RWPE2 (cell line): ENCODE measurements at places on chromosomes 6 and 20.
A peak's percentile ranks its signal among the peaks of the same experiment; 100 is the strongest.

DNA sequence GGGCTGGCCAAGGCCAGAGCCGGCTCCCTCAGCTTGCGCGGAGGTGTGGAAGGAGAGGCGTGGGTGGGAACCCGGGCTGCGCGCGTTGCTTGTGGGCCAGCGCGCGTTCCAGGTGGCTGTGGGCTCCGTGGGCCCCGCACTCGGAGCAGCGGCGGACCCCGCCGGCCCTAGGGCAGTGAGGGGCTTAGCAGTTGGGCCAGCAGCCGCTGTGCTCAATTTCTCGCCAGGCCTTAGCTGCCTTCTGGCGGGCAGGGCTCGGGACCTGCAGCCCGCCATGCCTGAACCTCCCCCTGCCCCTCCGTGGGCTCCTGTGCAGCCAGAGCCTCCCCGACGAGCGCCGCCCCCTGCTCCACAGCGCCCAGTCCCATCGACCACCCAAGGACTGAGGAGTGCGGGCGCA, 108.4 kb downstream of the GMPR start:
- DNase-seq, result no peak

GRCh38 chr6:53768636-53769035, 26.2 kb upstream of the LRRC1 start:
- no peak for DNase-seq

DNA sequence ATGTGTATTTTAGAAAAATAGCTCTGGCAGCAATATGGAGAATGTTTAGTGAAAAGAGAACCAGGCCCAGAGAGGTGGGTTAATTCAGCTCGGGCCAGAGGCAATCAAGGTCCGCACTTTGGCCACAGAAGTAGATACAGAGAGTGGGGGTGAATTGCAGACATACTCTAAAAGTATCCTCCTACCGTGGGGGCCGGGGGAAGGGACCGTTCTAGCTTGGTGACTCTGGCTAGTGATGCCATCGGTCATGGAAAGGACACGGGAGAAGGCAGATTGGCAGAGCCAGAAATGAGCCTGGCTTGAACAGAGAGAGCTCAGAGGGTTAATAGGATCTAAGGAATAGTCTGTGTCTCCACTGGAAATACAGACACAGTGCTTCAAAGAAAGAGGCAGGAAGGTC, 173.1 kb downstream of the MTHFD1L start:
- no peak for DNase-seq

- no peak for DNase-seq
Observed at GRCh38 chr20:34124469-34125249, 12.6 kb upstream of the EIF2S2 start.

GRCh38 chr6:36029464-36029863, 1.9 kb downstream of the MAPK14 start:
- DNase-seq, result no peak

GRCh38 chr6:67563671-67564070, 1071.4 kb upstream of the ADGRB3 start:
- no peak for DNase-seq

DNA sequence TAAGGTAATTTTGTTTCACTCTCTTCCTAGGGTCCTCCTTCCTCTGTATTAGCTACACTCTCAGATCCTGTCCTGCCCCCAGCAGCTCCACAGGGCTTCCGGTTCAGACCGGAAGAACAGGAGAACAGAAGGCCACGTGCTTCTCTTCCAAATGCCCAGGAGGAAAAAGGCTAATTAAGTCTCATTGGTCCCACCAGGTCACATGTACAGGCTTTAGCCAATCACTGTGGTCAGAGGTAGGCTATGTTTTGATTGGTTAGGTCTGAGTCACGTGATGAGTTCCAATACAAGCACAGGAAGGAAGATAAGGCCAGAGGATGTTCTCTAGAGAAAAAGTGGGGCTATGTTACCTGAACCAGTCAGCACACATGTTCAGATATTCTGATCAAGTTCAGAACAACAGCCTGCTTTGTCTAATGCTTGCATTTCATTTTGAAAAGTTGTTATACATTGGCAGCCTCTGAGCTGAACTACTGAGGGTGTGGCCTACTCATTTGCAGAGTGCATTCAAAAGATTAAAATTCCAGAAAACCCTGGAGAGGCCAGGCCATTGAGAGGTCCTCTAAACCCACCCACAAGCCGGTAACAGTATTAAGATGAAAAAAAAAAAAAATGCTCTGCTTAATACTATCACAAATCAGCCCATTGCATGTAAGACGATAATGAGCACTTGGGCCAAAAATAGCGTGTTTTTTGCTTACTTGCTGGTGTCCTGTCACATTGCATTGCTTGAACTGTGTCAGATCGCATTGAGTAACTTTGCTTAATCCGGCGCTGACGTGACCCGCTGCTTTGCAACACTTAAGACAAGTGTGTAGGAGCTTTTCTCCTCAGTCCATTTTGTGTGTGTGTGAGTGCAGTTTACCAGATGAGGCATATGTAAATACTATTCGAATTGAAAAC, 170.3 kb downstream of the TSHZ2 start:
- DNase-seq, result no peak

DNA sequence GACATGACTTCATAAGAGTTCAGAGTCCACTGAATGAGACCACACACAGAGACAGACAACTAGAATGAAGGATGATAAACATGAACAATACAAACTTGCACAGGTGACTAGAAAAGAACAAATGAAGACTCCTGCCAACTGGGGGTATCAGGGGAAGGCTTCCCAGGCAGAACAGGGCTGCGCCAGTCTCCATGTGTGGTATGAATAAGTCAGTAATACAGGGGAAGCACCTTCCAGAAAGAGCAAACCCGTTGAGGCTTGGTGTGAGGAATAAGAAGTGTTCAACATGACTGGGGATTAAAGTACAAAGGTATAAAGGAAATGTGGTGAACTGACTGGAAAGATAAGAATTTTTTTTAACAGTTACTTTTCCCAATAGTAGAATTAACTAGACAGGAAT, 3.7 kb upstream of the SLC17A2 start:
- DNase-seq, result no peak

DNA sequence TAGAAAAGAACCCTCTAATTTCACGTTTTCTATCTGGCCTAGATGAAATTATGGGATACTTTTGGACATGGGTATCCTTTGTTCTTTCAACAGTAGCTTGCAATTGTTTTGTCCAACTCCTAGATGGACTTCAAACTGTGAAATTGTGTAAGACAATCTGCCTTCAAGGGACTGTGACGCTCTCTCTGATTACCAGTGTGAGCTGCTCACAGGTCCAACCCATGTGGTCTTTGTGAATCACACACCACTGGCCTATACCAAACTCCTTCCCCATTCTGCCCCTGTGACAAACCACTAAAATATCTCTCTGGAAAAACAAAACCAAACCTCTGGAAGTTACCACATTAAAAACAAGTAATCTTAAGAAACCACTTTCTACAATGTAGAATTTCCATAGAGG, 59.5 kb downstream of the NINL start:
- no peak for DNase-seq

- no peak for DNase-seq
Observed at GRCh38 chr6:70157086-70157485, 145.8 kb downstream of the COL9A1 start.

DNA sequence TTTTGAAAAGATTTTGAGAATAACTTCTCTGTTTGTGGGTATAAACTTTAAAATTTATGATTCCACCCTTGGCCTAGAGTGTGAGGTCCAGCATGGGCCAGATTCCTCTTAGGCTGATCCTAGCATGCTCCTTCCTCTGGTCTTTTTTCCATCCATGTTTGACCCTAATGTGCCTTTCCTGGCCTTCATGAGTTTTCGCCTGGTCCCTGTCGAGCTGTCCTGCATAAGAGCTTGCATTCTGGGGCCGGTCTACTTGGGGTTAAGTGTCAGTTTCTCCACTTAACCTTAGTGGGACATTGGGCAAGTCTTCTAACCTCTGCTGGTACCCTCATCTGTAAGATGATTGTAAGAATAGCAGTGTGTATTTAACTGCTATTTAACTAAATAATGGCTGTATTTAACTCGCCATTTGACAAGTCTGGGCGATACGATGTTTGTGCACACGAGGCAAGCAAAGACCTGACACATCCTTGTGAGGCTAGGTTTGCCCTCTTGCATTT, 40.7 kb upstream of the TAGAP start:
- no peak for DNase-seq

- no peak for DNase-seq
Observed at GRCh38 chr6:139308936-139309603, 17.3 kb upstream of the TXLNB start.

- DNase-seq, result no peak
Observed at GRCh38 chr6:81999270-81999669, 246.8 kb upstream of the TENT5A start.

DNA sequence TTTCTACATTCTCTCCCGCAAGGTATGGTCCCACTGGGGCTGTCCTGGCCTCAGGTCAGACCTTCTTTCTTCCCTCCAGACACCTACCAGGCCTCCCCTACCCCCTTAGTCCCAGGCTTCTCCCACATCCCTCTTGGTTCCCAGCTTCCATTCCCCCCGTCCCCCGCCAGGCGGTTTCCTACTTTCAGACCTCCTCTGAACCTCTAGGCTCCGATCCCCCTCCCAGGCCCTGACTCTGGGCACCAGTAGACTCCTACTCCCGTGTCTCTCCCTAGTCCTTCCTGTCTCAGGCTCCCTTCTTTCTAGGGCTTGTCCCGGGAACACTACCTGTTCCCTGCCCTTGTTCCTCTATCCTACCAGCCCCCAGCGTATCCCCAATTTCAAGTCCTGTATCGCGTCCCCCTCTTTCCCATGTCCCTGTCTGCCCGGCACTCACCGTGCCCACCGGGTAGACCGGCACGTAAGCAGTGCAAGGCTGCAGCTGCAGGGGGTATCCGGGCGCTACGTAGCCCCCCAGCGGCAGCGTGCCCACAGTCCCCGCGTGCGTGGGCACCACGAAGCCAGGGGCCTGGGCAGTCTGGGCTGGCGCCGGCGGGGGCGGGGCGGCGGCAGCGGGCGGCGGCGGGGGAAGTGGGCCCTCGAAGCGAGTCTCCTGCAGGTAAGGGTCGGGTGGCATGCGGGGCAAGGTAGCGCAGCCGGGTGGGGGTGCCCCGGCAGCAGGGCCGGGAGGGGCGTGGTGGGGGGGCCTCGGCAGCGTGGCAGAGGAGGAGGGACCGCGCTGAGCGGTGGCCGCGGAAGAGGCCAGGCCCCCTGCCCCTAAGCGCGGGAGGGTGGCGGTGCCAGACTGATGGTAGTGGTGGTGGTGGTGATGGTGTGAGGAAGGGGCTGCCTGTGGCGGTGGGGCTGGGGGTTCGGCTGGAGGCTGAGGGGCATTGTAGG, 1.5 kb downstream of the PRRT1 start:
- DNase-seq, result no peak

- DNase-seq, result peak; percentile 61
Observed at GRCh38 chr6:67345946-67346345, 1289.1 kb upstream of the ADGRB3 start.

- peak; percentile 66 for DNase-seq
Observed at GRCh38 chr20:64238115-64238825, 17.3 kb upstream of the PCMTD2 start.

DNA sequence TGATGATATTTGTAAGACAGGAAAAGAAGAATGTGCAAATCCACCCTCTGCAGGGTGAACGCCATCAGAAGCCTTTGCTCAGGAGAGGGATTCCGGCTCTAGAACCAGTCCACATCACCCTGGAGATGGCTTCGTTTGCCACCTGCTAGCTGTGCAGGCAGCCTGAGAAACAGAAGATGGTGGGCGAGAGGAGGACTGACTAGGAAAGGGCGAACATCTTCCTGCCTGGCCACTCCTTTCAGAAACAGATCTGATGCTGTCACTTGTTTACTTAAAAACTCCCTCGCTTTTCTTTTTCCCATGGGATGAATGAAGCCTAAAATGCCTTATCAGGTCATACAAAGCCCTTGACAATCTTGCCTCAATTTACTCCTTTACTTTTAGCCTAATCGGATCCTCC, 1.2 kb downstream of the PTPRA start:
- no peak for DNase-seq

DNA sequence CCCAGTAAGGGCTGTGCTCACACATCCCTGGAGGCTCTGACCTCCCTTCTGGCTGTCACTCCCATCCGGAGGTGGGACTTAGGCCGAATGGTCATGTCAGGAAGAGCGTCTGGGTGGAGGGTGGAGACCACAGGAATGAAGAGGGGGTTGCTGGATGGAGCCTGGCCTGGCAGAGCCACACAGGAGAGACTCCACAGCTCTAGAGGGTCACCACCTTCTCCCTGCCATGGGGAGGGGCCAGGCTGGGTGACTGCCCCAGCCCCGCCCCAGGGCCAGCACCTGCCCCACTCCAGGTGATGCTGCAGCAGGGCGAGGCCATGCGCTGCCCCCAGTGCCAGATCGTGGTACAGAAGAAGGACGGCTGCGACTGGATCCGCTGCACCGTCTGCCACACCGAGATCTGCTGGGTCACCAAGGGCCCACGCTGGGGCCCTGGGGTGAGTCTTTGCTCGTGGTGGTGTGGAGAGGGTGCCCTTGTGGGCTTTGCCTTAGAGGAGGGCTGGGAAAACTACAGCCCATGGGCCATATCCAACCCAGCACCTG, 20.6 kb downstream of the RBCK1 start:
- DNase-seq, result no peak

DNA sequence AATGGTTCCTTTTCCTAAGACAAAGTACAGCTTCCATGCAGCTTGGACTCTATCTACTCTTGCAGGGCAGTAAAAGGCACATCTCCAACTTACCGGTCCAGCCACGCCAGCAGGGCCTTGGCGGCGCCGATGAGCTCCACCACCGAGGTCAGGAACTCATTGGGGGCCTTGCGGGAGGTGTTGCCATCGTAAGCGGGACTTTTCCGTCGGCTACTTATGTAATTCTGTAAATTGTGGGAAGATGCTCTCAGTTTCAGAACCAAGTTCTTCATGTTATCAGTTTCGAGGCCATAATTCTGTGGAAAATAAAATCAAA, 68.5 kb downstream of the CNKSR3 start:
- no peak for DNase-seq

DNA sequence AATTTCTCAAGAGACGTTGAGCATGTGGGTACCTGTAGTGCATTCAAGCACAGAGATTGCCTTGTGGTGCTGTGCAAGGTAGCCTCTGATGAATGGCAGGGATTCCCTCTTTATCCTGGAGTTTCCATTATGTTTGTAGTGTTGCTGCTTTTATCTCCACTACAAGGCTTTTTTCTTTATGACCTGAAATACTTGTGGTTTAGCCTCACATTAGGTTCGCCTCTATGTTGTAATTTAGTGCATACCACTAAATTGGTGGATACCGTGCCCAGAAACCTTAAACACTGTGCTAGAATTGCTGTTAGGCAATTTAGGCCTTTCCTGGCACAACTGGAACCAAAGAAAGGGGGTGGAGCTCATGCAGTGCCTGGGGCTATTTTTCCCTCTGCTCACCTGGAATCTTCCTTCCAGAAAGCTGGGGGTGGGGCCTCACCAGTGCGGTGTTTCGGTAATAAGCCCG, 76.8 kb downstream of the NCOA7 start:
- DNase-seq, result peak; percentile 94

DNA sequence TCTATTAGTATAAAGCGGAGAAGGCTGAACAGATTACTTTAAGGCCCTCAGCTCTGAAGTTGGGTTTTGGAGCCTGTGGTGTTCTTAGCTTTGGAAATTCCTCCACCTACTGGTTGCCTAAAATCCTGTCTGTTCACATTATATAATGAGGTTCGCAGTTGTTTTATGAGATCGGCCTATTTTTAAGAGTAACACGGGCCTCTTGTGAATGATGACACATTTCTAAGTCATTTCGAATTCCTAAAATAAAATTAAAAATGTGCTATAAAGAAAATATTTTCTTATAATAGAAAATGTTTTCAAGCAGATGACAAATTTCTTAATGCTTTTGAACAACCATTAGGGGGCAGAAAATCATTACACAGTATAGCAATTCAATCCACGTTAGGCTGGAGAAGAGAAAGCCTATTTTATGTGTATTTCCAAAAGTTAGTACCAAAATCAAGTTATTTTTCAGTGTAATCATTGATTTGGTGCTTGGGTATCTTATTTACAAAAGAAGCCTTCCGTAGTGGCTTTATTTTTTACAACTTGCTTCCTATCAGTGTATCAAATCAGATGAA, 15.8 kb upstream of the FAM8A1 start:
- DNase-seq, result no peak
